ENCODE measurements at places on chromosomes 2 and 18.
A peak's percentile ranks its signal among the peaks of the same experiment; 100 is the strongest.

- H3K4me1 ChIP-seq = no peaks in the 10 kb centered on the region
- H3K36me3 ChIP-seq = peaks cover 33% of the 10 kb centered on the region
- DNase-seq = no peak
- H3K4me3 ChIP-seq = no peak overlapping the region
- no peaks in the 10 kb centered on the region for H3K27me3 ChIP-seq
- H3K27ac ChIP-seq = no peak overlapping the region
Observed at GRCh38 chr2:26229595-26229994, 14.8 kb downstream of the HADHA start.

GRCh38 chr2:54176577-54176976 is 61.2 kb downstream of the ACYP2 start:
- no peak overlapping the region for H3K4me3 ChIP-seq
- no peak overlapping the region for H3K27ac ChIP-seq
- DNase-seq = peak; percentile 14
- no peaks in the 10 kb centered on the region for H3K36me3 ChIP-seq
- H3K27me3 ChIP-seq = no peaks in the 10 kb centered on the region

GRCh38 chr2:21916934-21917522 is 793.3 kb downstream of the TDRD15 start:
- H3K36me3 ChIP-seq = no peaks in the 10 kb centered on the region
- H3K4me1 ChIP-seq = no peaks in the 10 kb centered on the region
- no peak overlapping the region for H3K27ac ChIP-seq
- peaks cover 4% of the 10 kb centered on the region for H3K27me3 ChIP-seq
- H3K4me3 ChIP-seq = no peak overlapping the region

DNA sequence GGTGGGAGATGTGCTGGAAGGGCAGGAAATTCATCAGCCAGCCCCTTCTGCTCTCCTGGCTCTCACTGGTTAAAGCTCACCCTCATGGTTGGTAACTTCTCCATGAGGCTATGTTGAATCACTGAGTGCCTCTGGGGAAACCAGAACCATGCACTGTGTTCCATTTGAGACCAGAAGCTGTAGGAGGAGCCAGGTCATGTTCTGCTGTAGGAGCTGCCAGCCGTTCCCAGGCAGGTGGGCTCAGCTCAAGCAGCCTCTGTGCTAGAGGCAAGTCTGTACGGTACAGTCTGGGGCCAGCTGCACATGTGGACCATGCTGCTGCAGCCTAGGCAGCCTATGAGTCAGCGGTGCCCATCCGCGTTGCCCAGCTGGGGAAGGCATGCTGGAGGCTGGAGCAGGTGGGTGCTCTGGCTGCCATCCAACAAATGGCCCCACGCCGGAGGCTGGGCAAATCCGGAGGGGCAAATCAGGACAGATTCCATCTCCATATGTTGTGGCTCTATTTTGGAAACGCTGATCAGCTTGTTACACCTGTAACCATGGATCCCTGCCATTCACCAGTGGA is 22.0 kb upstream of the KCNF1 start:
- peaks cover 23% of the 10 kb centered on the region for H3K4me1 ChIP-seq
- DNase-seq = no peak
- no peaks in the 10 kb centered on the region for H3K36me3 ChIP-seq
- peaks cover 31% of the 10 kb centered on the region for H3K27me3 ChIP-seq

Measured in neural crest cell (in vitro differentiated cells).